AG10803 (cell line): ENCODE measurements at places on chromosomes 13 and 19.

- DNase-seq: peak; percentile 55
Observed at GRCh38 chr13:52001120-52001731, 10.0 kb downstream of the ATP7B start.

GRCh38 chr19:39727070-39727800 lies 10.6 kb downstream of the CLC start:
- no peak for DNase-seq

- DNase-seq: no peak
Observed at GRCh38 chr13:99293178-99293577, 14.0 kb downstream of the GPR183 start.

DNA sequence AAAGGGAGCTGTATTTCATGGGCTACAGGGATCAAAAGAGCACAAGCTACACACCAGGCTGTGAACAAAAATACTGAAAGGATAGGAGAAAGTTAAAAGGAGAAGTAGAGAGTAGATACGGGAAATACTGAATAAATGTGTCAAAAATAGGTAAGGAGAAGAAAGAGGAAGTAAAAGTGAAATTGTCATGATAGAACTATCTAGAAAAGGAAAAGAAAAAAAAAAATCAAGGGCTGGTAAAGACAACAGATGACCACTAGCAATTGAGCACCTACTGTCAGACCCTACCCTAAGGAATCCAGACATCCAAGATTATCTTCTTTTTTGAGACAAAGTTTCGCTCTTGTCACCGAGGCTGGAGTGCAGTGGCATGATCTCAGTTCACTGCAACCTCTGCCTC lies 4.8 kb downstream of the RUBCNL start:
- no peak for DNase-seq

GRCh38 chr19:17441241-17442021 lies 7.0 kb downstream of the TMEM221 start:
- peak; percentile 52 for DNase-seq

- DNase-seq: no peak
Observed at GRCh38 chr13:106090001-106090400, 445.5 kb downstream of the EFNB2 start.

GRCh38 chr13:113625965-113626721 lies 31.9 kb downstream of the ATP4B start:
- peak; percentile 74 for DNase-seq

GRCh38 chr13:48891586-48891985 lies 84.1 kb upstream of the FNDC3A start:
- peak; percentile 19 for DNase-seq

DNA sequence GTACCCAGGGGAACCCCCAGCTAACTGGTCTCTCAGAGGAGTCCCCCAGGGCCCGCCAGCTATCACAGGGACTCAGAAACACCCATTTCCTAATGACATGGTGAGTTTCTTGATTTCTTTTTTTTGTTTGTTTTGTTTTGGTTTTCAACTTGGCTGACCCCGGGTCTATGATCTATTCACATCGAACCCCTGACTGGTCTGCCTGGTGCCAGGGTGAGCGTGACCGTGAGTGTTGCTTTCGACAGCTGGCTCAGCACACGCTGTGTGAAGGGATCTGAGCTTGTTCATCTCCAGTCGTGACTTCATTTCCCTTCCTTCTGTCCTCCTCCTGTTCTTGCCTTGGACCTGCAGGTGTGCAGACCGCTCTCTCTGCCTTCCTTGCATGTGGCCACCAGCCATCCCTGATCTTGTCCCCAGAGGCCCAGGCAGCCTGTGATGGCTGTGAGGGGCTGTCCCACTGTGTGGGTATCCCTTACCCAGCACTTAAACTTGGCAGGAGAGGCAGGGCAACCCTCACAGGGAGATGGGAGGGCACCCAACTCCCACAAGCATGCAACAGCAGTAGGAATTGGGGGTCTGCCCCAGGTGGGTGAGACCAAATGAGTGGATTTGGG lies 26.2 kb downstream of the TMEM161A start:
- DNase-seq: no peak

GRCh38 chr13:95441326-95441725 lies 111.2 kb upstream of the CLDN10 start:
- DNase-seq: no peak

- DNase-seq: no peak
Observed at GRCh38 chr13:51003642-51004041, 94.1 kb downstream of the RNASEH2B start.

DNA sequence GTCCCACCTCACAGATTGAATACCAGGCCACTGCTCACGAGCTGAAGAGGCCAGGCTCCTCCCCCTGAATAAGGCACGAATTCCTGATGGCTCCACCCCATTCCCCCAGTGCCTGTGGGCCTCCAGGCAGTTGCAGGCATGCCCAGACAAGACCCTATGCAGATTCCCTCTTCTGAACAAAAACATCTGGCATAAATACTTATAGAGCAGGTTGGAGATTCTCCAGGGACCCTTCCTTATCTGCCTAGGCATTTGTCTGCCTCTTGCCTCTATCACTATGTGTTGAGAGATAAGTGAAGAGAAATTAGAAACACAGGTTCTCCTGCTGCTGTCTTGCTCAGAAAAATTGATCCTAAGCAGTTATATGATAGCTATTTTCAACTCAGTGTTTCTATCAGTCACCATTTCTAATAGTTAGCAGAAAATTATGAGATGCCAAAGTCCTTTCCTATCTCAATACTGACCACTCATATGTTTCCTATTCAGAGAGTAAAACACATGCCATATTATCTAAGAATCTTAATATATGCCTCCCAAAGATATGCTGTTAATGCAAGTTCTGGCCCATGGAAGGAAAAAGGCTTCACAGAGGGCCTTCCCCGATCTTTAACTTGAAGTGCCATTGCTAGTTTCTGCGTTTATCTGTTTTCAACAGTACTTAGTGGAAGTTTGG lies 364.0 kb downstream of the KCTD12 start:
- peak; percentile 24 for DNase-seq

DNA sequence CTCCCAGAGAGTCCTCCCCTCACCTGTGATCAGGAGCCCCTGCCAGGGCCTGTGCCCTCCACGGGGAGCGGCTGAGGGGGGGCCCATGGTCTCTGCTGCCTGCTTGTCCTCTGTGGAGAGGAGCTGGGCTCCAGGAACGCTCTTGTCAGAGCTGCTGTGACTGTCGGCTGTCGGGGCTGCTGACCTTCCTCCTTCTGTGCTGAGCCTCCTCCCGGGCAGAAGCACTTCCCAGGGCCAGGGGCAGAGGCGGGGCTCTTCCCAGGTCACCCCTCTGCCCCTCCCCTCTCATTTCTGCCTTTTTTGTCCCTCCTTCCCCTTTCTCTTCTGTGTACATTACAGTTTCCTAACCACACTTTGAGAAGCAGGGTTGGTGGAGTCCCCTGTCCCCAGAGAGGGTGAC lies at the start of gene CEACAM4:
Gene CEACAM4 (minus strand): TSS at position 198 of the 400 bp plus-strand sequence. CDS start 111 bp downstream, at position 87.
- no peak for DNase-seq

GRCh38 chr13:98350746-98351330 lies 173.8 kb upstream of the RNF113B start:
- no peak for DNase-seq

DNA sequence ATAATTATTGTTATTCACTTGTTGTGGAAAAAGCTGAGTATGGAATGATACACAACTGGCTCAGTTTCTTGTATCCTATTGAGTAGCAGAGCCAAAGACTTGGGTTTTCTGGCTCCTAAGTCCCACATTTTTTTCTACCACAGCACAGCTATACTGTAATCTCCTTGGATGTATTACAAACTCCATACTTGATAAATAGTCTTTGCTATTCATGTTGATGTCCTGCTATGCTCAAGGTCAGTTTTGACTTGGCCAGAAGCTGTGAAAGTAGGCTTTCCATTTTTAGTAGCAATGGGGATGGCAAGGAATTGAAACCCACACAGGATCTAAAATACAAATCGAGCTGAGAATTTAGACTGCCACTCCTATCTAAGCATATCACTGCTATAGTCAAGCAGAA lies 79.1 kb downstream of the B3GLCT start:
- peak; percentile 9 for DNase-seq

- DNase-seq: no peak
Observed at GRCh38 chr13:24668955-24669582, 11.1 kb upstream of the ATP12A start.

- DNase-seq: no peak
Observed at GRCh38 chr19:49779731-49780555, 13.1 kb downstream of the AP2A1 start.

DNA sequence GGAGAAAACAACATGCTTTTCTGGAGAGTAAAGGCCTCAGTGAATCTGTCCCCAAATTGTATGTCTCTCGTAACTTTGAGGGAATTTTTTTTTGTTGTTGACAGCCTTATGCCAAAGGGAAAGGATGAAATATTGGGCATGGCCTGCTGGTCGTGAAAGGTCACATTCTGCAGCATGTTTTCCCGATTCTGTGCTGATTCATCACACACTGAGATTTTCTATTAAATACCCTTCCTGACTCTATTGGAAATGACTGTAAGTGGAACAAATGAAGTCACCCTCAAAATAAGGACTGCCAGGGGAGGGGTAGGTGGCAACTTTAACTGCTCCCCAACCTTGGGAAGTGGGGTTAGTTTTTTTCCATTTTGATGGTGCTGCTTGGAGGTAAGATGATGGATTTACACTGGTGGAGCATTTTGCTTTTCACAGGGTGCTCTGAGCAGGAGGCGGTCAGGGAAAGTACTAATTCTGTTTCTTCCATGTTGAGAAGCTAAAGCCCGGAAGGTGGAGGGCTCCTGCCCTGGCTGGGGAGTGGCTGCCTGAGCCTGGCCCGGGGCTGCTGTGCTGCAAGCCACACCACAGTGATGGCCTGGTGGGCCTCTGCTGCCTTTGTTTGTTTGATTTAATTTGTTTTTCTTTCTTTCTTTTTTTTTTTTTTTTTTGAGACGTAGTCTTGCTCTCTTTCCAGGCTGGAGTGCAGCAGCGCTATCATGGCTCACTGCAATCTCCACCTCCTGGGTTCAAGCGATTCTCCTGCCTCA lies 116.8 kb upstream of the SPATA13 start:
- DNase-seq: peak; percentile 40

GRCh38 chr13:113996912-113997745 lies 23.3 kb upstream of the C13orf46 start:
- no peak for DNase-seq

DNA sequence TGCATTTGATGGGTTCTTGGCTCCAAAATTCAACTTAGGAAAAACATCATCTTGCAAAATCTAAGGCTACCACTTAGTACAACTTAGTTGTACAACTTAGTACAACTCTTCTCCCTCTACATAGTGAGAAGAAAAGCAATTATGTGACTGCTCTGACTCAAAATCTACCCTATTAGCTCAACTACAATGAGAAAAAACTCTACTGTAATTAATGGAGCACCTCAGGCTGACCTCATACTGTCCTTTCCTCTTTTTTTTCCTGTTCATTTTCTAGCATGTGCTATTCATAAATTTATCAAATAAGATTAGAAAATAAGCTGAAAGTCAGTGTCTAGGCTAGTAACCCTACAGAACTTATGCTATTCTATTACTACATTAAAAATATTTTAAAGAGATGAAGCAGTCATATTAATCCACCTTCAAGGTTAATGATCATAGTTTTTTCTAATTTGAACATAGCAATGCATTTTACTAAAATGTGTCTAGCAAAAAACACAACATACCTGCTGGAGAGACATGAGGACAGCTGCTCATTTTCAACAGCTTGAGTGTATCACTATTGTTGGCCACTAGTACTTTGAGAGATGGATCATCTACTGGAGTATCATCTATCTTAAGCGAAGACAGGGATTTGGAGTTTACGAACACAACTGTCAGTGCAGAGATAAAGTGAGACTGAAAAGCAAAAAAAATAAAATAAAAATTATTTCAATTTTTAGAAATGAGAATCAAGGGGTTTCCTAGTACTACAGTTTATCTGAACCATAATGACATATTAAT lies 11.9 kb downstream of the FBXL3 start:
- no peak for DNase-seq

- no peak for DNase-seq
Observed at GRCh38 chr13:86986448-86986847, 684.7 kb upstream of the SLITRK5 start.

GRCh38 chr13:71274923-71275608 lies 591.9 kb downstream of the DACH1 start:
- DNase-seq: no peak
